ENCODE measurements at places on chromosomes 2 and 18.

GRCh38 chr2:162934191-162934590, 95.6 kb upstream of the KCNH7 start:
- H3K4me1 ChIP-seq, result no peaks in the 10 kb centered on the region
- no peak for DNase-seq
- H3K27ac ChIP-seq, result no peak overlapping the region
- no peaks in the 10 kb centered on the region for H3K36me3 ChIP-seq
- H3K4me3 ChIP-seq, result no peak overlapping the region

GRCh38 chr2:102110596-102111334, 31.8 kb upstream of the IL1R1 start:
- peaks cover 6% of the 10 kb centered on the region for H3K4me1 ChIP-seq
- no peaks in the 10 kb centered on the region for H3K36me3 ChIP-seq
- no peak for DNase-seq
- H3K4me3 ChIP-seq, result no peak overlapping the region
- no peak overlapping the region for H3K27ac ChIP-seq

DNA sequence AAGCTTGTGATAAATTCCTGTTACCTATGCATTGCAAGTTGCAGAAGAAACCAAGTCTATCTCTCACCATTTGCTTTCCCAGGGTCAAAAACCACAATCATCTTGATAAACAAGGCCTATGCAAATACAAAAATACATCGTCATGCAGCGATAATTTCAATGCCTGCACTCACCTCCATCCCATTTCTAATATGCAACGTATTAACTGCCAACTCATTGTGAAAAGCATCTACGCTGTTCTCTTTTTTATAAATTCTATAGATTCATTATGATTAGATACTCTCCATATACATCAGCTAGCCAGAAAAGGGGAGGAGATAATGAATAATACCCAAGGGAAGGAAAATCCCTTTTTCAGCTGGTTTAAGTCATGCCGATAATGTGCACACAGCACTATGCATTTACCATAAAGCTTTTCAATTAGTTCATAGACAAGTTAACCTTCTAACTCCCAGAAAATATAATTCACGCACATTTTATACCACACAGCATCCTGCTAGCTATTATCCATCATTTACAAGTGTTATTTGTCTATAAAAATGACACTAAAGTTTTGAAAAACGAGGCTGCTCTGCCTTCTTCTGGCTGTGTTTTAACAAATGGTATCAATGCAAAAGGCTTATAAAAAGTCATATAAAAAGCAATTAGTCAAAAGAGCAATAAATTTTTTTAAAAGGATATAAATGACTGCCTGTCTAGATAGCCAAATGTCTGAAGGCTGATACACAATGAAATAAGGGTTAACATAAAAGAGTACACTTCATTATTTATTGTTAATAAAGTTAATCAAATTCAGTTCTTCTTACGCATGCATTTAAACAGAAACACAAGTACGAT, 77.6 kb downstream of the AFF3 start:
- H3K27ac ChIP-seq, result no peak overlapping the region
- no peaks in the 10 kb centered on the region for H3K36me3 ChIP-seq
- no peaks in the 10 kb centered on the region for H3K27me3 ChIP-seq
- H3K4me3 ChIP-seq, result no peak overlapping the region
- no peak for DNase-seq
- peaks cover 11% of the 10 kb centered on the region for H3K4me1 ChIP-seq

DNA sequence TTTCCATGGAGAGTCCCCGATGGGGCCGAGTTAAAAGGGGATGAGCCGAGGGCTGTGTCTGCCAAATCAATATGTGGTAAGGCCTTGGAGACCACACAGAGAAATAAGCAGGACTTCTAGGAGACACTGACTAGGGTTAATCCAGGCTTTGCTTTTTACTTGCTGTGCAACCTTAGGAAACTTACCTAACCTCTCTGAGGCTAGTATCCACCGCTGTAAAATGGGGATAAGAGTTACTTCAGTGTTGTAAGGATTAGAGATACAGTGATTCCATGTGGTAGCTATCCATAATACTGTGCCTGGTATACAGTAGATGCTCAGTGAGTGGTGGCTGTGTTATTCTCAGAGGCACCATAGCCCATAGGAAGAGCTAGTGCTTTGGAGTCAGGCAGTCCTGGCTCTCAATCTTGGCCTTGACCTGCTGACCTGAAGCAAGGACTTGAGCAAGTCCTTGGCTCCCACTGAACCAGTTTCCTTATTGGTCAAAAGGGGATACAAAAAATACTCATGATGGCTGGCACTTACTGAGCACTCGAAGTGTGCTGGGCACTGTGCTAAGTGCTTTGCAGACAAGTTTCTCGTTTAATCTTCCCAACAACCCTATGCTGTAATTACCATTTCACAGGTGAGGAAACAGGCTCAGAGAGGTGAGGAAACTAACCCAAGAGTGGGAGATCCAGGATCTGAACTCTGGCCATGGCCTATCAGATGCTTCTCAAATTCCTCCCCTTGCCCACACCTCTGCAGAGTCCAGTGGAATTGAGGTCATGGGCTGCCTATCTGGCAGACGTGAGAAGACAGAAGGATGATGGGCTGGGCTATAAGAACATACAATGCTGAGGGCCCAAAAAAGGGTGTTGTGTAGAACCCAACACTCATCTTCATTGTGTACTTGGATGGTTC, 12.0 kb upstream of the DES start:
- H3K36me3 ChIP-seq, result no peaks in the 10 kb centered on the region
- no peaks in the 10 kb centered on the region for H3K27me3 ChIP-seq
- no peak for DNase-seq
- no peak overlapping the region for H3K27ac ChIP-seq
- H3K4me1 ChIP-seq, result no peaks in the 10 kb centered on the region

DNA sequence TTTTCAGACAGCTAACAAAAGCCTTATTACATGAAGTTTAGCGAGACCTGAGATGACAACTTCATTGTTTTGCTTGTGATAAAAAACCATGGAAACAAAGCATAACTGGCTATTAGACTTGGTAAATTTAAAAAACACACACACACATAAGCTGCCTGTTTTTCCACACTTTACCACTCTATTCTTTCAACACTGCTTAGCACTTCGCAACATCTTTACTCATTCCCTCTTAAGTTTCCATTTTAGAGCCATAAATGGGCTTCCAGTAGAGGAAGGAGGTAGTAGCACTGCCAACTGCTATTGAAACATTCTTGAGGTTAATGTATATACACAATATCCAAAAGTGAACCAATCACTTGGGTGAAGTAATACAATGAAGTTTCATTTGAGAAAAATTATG, 54.1 kb downstream of the BAZ2B start:
- H3K27ac ChIP-seq, result no peak overlapping the region
- H3K27me3 ChIP-seq, result no peaks in the 10 kb centered on the region
- H3K4me1 ChIP-seq, result no peaks in the 10 kb centered on the region
- no peak for DNase-seq

DNA sequence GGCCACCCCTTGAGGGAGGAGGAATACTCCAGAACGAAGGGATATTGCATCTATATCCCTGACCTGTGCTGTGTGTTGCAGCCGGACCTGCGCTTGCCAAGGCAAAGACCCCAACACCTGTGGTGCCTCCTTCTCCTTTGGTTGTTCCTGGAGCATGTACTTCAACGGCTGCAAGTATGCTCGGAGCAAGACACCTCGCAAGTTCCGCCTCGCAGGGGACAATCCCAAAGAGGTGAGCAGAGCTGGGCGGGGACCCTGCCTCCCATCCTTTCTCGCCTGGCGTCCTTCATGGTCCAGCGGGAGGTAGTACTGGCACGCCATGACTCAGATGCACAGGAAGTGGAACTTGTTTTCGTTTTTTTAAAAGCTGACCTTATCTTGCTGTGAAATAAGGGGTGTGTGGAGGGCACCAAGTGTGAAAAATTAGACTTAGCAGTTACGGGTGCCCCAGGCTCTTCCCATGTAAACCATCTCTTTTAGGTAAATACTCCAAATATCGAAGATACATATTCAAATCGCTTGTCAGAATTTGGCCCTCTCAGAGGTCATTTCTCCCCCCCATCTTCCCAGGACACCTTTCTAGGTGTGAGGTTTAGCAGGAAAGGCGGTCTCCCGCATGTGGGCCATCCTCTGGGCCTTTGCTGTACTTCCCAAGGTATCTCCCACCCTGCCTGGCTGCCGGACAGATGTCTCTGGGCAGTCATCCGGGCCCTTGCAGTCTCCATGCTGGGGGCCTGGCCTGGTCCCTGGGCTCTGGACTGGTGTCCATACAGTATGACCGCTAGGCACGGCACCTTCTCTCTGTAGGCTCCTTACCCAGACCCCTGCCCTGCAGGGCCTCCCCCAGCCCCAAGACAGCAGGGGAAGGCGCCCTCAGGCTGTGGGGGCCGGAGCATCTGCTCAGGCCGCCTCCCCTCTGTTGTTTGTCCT, 57.6 kb downstream of the BOLA3 start:
- H3K27ac ChIP-seq, result no peak overlapping the region
- no peaks in the 10 kb centered on the region for H3K4me1 ChIP-seq
- peaks cover 79% of the 10 kb centered on the region for H3K36me3 ChIP-seq
- H3K27me3 ChIP-seq, result no peaks in the 10 kb centered on the region

- H3K27me3 ChIP-seq, result no peaks in the 10 kb centered on the region
- peaks cover 26% of the 10 kb centered on the region for H3K4me1 ChIP-seq
- H3K36me3 ChIP-seq, result no peaks in the 10 kb centered on the region
- DNase-seq, result no peak
Observed at GRCh38 chr2:234304950-234305349, 191.9 kb downstream of the ARL4C start.

DNA sequence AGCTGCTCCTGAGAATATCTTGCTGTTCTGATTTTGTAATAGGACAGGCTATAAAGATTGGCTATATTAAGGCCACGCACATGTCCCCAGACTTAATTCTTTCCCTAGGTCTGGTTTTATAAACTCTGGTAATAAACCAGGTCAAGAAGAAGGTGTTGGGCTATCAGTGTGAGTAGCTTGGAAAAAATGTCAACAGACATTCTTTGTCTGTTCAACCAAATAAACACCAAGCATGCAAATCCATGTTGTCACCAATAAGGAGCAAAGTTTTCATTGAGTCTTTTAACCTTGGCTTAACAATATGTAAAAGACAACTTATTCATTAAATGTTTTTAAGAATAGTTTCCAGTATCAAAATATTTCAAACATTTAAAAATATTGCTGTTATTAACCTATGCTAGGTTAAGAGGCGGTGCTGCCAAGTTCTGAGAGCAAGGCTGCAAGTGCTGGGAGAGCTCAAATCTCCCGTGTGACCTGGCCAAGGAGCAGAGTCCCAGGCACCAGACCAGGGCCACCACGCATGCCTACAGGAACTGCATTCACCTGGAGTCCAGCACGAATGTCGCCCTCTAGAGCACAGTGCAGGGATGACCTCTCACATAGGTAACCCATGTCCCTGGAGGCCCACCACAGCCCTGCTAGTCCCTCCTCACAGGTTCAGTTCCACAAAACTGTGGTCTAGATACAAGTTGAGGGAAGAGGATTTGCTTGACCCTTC, 120.5 kb upstream of the POU3F3 start:
- no peaks in the 10 kb centered on the region for H3K36me3 ChIP-seq
- H3K27me3 ChIP-seq, result no peaks in the 10 kb centered on the region
- no peaks in the 10 kb centered on the region for H3K4me1 ChIP-seq
- H3K4me3 ChIP-seq, result no peak overlapping the region
- no peak for DNase-seq

- DNase-seq, result no peak
- H3K27ac ChIP-seq, result no peak overlapping the region
- H3K36me3 ChIP-seq, result no peaks in the 10 kb centered on the region
- no peaks in the 10 kb centered on the region for H3K27me3 ChIP-seq
- no peak overlapping the region for H3K4me3 ChIP-seq
Observed at GRCh38 chr2:139790136-139790535, 1009.9 kb upstream of the NXPH2 start.

- DNase-seq, result no peak
- no peaks in the 10 kb centered on the region for H3K4me1 ChIP-seq
- no peaks in the 10 kb centered on the region for H3K36me3 ChIP-seq
- H3K27ac ChIP-seq, result no peak overlapping the region
- H3K27me3 ChIP-seq, result peaks cover 17% of the 10 kb centered on the region
Observed at GRCh38 chr2:70648961-70649360, 95.3 kb upstream of the TGFA start.

DNA sequence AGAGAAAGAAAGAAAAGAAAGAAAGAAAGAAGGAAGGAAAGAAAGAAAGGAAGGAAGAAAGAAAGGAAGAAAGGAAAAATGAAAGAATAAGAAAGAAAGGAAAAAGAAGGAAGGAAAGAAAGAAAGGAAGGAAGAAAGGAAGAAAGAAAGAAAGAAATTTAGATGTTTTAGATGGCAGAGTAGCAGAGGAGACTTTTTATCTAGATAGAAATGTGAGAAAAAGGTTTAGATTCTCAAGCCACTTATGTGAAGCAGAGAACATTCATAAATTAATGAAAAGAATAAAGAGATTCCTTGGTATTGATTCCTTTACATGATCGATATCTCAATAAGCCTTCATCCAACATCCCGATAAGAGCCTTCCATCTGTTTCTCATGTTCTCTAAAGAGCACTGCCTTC, 513.5 kb downstream of the CNTNAP5 start:
- H3K4me3 ChIP-seq, result no peak overlapping the region
- H3K36me3 ChIP-seq, result no peaks in the 10 kb centered on the region
- H3K27ac ChIP-seq, result no peak overlapping the region

DNA sequence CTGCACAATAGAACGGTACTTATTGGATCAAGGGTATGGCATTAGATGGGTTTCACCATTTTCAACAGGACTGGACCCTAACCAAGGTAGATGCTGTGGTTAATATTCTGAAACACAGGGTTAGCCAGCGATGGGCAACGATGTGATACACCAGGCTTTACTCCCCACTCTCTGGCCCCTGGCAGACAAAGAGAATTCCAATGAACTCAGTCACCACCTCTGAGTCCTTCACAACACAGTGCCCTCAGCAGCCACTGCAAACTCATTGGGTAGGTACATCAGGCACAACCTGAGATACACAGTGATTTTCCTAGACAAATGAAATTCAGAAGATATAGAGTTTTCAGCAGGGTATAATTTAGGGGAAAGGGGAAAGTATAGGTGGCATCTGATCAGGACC, 634.5 kb downstream of the ZEB2 start:
- H3K27me3 ChIP-seq, result no peaks in the 10 kb centered on the region
- H3K27ac ChIP-seq, result no peak overlapping the region
- no peaks in the 10 kb centered on the region for H3K4me1 ChIP-seq
- no peaks in the 10 kb centered on the region for H3K36me3 ChIP-seq

GRCh38 chr2:38178556-38179419, 102.8 kb upstream of the CYP1B1 start:
- H3K4me3 ChIP-seq, result no peak overlapping the region
- H3K4me1 ChIP-seq, result peaks cover 27% of the 10 kb centered on the region
- H3K36me3 ChIP-seq, result no peaks in the 10 kb centered on the region

GRCh38 chr2:207184348-207184747, 18.6 kb upstream of the KLF7 start:
- no peaks in the 10 kb centered on the region for H3K36me3 ChIP-seq
- H3K27ac ChIP-seq, result no peak overlapping the region
- DNase-seq, result no peak

- H3K4me1 ChIP-seq, result no peaks in the 10 kb centered on the region
- H3K27me3 ChIP-seq, result no peaks in the 10 kb centered on the region
- H3K4me3 ChIP-seq, result no peak overlapping the region
- H3K36me3 ChIP-seq, result no peaks in the 10 kb centered on the region
Observed at GRCh38 chr2:28231110-28231631, 161.5 kb upstream of the FOSL2 start.

DNA sequence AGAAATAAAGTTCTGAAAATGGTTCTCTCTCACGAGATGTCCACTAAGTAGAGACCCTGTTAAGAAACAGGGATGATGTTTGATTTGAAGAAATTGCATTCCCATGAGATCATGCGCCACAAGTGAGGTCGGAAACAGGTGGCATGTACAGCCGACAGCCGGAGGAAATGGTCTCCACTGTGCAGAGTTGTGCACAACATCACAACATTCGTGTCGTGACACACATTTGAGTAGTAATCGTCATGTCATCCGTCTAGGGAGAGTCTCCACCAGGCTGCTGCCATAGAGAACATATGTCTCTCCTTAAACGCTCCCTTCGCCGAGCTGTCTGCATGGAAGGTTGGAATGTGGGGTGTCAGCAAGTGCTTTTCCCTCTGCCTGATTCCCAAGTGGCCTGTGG, 84.7 kb downstream of the ASAP2 start:
- DNase-seq, result no peak
- no peak overlapping the region for H3K27ac ChIP-seq
- H3K4me1 ChIP-seq, result no peaks in the 10 kb centered on the region
- H3K36me3 ChIP-seq, result peaks cover 4% of the 10 kb centered on the region

Measured in suprapubic skin (tissue), 4 donors.